Effector CD4-positive, alpha-beta T cell (primary cell): ENCODE measurements at places on chromosomes 3 and 15.

- no peak for DNase-seq
Observed at GRCh38 chr3:98770261-98771039, 7.3 kb downstream of the ST3GAL6 start.

- DNase-seq = no peak
Observed at GRCh38 chr15:67719330-67719959, 105.9 kb upstream of the SKOR1 start.

- DNase-seq = no peak
Observed at GRCh38 chr3:109952924-109953323, 615.6 kb upstream of the DPPA4 start.

DNA sequence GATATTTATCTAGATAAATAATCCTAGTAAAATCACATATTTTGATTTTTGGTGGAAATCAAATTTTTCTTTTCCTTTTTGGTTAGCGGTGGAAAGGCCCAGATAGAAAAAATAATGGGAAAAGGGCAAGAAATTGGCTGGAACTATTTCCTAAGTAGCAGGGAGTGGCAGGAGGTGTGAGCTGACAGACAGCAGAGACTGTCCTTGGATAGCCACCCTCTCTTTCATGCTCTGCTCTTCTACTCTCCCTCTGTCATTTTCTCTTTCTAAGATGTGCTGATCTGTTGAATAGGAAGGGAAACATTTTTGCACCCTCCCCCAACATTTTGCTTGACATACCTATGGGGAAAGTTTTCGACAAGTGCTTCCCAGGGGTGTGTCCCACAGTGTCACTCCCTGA, 18.9 kb upstream of the ONECUT1 start:
- no peak for DNase-seq

DNA sequence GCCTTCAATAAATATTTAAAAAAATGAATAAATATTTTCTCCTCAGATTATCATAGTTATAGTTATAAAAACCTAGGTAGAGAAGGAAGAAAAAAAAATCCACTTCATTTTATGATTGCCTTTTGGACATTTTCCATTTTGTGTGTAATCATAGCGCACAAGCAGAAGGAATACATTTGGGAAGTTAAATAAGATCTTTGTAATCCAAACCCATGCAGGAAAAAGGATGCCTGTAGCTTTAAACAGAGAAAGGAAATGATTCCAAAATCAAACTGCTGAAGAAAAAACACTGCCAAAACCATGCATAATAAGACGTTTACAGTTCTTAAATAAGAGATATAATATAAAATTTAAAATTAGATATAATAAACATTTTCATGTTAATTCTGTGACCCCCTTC, 7.4 kb upstream of the CCDC54 start:
- DNase-seq = no peak

GRCh38 chr3:171056528-171056927, 30.0 kb upstream of the SLC2A2 start:
- DNase-seq = no peak

DNA sequence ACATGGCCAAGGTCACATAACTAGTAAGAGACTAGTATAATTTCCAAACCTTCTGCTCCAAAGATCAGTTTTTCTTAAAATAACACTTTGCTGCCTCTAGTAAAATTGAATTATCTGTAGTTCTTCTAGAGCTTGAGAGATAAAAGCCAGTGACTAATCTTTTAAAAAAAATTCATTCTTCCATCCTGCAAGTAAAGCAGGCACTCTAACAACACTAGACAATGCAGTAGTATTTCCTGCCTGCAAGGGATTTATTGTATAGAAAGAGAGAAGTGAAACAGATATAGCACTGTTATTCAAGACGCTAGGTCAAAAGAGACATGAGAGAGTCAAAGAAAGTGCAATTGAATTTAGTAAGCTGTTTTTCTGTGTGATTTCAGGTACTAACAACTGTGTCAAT, 159.5 kb upstream of the TBC1D5 start:
- DNase-seq = no peak

- no peak for DNase-seq
Observed at GRCh38 chr3:124248471-124249028, 256.6 kb upstream of the ROPN1 start.

DNA sequence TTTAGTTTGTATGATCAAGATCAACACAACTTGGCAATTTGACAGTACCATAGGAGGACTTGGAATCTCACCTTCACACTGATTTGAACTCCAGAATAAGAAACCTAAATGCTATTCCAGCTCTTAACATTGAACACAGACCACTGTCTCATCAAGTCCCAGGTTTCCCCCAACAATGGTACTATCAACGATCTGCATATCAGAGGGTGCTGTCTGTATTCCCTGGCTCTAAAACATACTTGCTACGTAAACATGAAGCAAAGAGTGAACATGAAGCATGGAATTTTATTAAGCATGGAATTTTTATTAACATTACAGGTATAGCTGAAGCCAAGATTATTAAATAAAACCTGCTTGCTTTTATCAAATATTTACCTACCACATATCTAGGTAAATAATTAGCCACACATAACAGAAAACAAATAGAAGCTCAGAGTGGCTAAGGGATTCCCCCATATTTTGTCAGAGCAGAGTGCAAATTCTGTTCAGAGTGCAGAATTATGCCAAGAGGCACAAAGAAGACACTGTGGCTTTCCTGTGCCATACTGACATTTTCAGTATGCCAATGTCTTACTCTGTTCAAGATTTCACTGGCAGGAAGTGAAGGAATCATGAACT, 22.2 kb upstream of the RIOX2 start:
- no peak for DNase-seq
